ENCODE measurements at places on chromosomes 1 and 21.

DNA sequence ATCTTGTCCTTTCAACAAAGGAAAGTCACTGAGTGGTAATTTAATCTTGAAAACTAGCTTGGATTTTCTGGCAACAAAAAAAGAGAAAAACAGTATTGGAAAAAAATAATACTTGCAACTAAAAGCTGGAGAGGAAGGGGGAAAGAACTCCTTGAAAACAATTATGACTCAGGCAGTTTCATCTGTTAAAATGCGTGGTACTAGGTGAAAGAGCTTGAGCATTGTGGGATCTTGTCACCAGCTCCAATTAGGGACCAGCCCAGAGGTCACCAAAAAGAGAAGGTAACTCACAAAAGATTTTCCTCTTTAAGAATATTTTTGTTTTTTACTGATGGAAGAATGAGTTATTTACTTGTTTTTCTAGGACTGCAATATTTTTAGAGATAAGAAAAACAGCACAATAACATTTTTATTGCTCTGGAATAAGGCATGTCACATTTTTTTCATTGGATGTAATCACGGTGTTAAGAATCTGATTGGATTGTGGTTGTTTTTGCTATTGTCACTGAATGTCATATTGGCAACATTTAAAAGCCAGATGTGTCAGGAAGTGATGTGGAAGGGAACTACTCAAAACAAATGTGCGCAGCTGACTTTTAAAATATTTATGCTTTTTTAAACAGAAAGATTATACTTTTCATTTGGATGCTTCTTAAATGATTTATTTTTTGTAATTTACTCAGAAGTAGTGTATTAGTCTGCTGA is 78.5 kb upstream of the ADAMTS5 start:
- DNase-seq: no peak

GRCh38 chr1:247646867-247647266 is 32.7 kb downstream of the OR13G1 start:
- no peak for DNase-seq

DNA sequence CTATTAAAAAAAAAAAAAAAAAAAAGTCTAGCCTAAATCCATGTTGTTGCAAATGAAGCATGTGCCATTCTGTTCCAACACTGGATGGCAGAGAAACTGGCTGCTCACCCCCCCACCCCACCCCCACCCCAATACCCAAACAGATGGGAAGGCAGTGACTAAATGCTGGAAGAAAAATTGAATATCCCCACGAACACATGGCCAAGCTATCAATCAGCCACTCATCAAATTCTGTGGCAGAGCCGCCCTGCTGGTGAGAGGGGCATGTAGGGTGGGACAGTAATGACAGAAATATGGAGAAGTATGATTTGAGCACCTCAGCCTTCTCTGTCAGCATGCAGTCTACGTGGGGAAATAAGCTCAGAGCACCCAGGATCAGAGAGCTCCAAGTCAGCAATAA is 34.1 kb downstream of the OPTC start:
- DNase-seq: no peak

- DNase-seq: no peak
Measured at GRCh38 chr21:43842742-43843141, 22.3 kb upstream of the AGPAT3 start.

Data from occipital lobe (tissue), 3 donors.